Activated naive CD4-positive, alpha-beta T cell treated with anti-CD3 and anti-CD28 coated beads, Interleukin-2, amount 50 U/mL, for 16 hours (primary cell): ENCODE measurements at places on chromosomes 2 and 18.

- no peak for DNase-seq
Measured at GRCh38 chr2:41267929-41268659, 779.7 kb upstream of the PKDCC start.

DNA sequence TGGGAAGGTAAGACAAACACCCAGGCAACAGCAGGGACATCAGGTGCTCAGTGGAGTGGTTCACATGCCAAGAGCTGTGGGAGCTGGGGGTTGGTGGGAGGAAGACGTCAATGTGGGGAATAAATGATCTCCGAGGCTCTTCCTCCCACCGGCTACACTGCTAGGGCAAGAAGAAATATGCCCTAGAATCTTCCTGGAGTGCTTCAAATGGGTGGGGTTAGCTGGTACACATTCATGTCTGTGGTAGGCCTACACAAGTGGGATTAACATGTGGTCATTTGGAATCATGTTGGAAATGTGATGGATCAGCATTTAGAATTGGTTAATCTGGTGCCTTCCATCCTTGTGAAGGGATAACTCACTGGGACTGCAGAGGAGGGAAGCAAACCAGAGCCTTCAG is 12.4 kb upstream of the ZFP36L2 start:
- DNase-seq = no peak

- DNase-seq = no peak
Measured at GRCh38 chr2:219210196-219210885, 3.8 kb downstream of the ZFAND2B start.

- no peak for DNase-seq
Measured at GRCh38 chr2:70733646-70734180, 34.3 kb downstream of the ADD2 start.

DNA sequence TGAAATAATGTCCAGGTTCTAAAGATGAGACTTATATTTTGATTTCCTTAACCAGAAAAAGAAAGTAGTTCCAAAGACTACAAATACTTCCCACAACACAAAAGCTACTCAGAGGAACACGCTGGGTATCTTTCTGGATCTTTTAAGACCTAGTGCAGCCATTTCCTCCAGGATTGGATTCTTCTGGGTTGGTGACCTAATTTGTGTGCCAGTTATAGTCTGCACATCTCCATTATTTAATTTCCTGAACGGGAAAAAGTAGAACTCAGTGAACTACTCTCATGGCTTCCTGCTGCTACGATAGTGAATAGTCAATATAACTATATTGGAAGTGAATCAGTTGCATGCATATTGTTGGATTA is 1.5 kb downstream of the TMEM87B start:
- DNase-seq = no peak

DNA sequence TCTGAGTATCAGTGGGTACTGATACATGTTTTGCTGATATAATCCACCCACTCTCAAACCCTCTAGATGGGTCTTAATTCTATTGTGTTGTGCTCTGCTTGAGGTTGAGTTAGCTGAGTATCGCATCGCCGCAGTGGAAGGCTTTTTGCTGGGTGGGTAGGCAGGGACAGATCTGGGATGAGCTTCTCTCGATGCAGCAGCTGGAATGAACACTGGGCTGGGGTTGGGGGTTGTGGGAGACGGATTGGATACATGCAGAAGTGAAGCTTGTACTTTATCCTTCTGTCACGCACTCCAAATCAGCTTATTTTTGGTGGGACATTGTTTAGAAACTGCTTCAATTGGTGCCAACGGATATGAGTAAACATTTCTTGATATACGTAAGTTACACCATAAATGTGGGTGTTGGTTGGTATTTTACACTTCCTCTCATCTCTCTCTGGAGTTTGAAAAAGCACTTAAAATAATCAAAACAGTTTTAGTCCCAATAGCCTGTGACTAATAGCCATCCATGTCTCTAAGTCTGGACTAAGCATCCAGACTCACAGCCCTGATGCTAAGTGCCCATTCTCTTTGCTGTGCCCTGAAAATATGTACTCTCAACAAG is 107.1 kb downstream of the POLE4 start:
- no peak for DNase-seq

DNA sequence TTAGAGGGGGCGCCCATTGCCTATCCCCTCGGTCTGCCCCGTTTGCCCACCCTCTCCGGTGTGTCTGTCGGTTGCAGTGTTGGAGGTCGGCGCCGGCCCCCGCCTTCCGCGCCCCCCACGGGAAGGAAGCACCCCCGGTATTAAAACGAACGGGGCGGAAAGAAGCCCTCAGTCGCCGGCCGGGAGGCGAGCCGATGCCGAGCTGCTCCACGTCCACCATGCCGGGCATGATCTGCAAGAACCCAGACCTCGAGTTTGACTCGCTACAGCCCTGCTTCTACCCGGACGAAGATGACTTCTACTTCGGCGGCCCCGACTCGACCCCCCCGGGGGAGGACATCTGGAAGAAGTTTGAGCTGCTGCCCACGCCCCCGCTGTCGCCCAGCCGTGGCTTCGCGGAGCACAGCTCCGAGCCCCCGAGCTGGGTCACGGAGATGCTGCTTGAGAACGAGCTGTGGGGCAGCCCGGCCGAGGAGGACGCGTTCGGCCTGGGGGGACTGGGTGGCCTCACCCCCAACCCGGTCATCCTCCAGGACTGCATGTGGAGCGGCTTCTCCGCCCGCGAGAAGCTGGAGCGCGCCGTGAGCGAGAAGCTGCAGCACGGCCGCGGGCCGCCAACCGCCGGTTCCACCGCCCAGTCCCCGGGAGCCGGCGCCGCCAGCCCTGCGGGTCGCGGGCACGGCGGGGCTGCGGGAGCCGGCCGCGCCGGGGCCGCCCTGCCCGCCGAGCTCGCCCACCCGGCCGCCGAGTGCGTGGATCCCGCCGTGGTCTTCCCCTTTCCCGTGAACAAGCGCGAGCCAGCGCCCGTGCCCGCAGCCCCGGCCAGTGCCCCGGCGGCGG is 1.7 kb downstream of the MYCN start:
- DNase-seq = peak; percentile 15

- peak; percentile 56 for DNase-seq
Measured at GRCh38 chr2:102082571-102083392, 59.8 kb upstream of the IL1R1 start.

DNA sequence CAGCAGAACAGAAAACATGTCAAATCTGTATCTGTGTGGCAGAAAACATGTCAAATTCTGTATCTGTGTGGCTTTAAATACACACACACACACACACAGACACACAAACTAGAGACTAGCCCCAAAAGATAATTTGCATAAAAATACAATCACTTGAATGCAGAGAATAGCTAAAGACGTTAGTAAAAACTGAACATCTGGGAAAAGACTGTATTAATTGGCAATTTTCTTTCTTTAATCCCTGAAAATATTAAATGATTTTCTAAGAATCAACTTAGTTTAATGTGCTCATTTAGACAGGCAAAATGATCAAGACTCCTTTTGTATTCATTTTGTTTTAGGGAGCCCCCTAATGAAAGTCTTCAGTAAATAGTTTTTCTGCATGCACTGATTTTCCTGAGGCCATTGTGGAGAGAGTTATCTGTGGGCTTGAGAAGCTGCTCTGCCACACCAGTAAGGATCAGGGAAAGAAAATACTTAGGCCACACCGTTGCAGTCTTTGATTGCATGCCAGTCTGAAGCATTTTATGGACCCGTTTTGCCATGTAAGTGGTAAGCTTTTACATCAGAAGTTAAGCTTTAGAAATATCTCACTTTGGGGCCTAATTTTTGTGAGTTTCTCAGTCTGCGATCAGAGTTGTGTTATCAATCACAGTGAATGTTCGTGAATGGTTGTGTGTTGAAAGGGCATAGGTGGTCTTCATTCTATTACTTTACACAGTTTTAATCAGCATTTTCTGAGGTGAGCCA is 2.2 kb downstream of the SPATS2L start:
- no peak for DNase-seq

DNA sequence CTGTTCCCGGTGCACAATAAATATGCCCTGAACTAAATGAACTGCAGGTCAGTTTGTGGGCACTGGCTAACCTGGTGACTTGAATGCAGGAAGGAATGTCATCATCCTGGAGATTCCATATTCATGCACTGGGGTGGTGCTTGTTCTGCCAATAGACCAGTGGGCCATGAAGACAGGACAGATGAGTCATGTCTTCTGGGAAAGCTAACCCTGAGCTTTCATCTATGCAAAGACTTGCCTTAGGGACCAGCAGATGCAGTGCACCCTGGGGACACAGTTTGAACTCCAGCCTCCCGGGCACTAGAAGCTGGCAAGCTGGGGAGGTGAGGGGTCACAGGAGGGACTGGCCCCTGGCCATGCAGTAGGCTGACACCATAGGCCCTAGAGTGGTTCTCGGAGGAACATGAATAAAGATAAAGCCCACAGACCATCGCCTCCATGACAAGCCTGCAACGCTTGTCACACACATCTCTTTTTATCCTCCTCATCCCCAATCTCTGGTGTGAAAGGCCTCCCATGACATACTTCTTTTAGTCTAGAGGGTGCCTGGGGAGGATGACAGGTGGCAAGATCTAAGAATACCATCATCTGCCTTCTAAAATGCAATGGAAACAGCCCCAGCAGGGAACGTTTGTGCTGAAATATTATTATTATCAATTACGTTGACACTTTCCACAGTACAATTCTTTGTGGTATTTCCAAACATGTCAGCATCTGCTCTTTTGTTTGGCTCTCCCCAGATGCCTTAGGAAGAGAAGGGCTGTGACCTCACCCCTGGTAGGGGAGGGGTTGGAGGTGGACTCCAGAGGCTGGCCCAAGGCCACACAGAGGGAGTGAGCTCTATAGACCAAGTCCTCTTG is 267.4 kb upstream of the RAB6C start:
- DNase-seq = no peak

DNA sequence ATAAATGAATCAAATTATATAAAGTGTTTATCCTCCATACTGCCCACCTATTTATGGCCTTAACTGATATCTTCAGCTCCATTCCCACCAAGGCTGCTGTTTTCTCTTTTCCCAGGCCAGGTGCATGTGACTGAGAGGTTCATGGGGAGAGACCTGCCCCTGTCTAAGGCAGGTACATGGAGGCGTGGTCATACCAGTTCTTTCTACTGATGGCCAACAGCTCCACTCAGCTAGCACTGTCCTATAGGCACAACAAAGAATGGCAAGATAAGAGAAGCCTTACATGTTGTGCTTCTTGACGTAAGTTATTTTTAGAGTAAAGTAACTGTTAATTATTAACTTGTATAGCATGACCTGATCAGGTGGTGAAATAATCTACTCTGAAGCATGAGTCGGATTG is 16.8 kb downstream of the AKAIN1 start:
- DNase-seq = no peak
